Epithelial cell of umbilical artery (primary cell): ENCODE measurements at places on chromosomes 2 and 18. TPM values are rescaled to one million over a fixed set of nuclear protein-coding genes. Genes with fewer than 3 reads are reported as not detected.

Gene CEBPZOS
- total RNA-seq: 13.0 and 17.9 TPM in 2 replicates

Gene KHK
- total RNA-seq: 1.3 and 5.2 TPM in 2 replicates

Gene CXCR1
- total RNA-seq: not detected in 2 replicates

Gene B4GALT6
- total RNA-seq: 7.8 and 8.4 TPM in 2 replicates

Gene PPP1R7
- total RNA-seq: 43.5 and 71.7 TPM in 2 replicates

Gene APCDD1
- total RNA-seq: under 0.01 TPM in 1 of 2 replicates, not detected in the other

Gene ZNF2
- total RNA-seq: 4.9 and 6.5 TPM in 2 replicates

Gene CRYBA2
- not detected in 2 replicates for total RNA-seq

Gene CKAP2L
- 4.2 and 6.7 TPM in 2 replicates for total RNA-seq

Gene SULT1C2
- total RNA-seq: not detected in 2 replicates

Gene MOCOS
- total RNA-seq: 5.8 and 10.8 TPM in 2 replicates

Gene TRABD2A
- total RNA-seq: 1.1 and 1.6 TPM in 2 replicates

Gene SP110
- total RNA-seq: 2.6 and 9.3 TPM in 2 replicates

Gene DUSP28
- 2.7 and 3.2 TPM in 2 replicates for total RNA-seq

Gene ALKAL2
- not detected in 2 replicates for total RNA-seq

Gene TRIM43
- total RNA-seq: not detected in 2 replicates

Gene MFSD2B
- total RNA-seq: under 0.01 and 0.61 TPM in 2 replicates

Gene MAP3K20
- 24.7 and 32.4 TPM in 2 replicates for total RNA-seq

Gene MTCL1
- total RNA-seq: 9.7 and 25.2 TPM in 2 replicates

Gene CHRNG
- not detected in 2 replicates for total RNA-seq

Gene SULT1C4
- 12.9 and 27.0 TPM in 2 replicates for total RNA-seq

Gene RNU2-63P
- 15.6 and 88.5 TPM in 2 replicates for total RNA-seq

Gene SDC1
- total RNA-seq: 0.97 and 1.1 TPM in 2 replicates
